ENCODE measurements at places on chromosomes 2 and 18.

DNA sequence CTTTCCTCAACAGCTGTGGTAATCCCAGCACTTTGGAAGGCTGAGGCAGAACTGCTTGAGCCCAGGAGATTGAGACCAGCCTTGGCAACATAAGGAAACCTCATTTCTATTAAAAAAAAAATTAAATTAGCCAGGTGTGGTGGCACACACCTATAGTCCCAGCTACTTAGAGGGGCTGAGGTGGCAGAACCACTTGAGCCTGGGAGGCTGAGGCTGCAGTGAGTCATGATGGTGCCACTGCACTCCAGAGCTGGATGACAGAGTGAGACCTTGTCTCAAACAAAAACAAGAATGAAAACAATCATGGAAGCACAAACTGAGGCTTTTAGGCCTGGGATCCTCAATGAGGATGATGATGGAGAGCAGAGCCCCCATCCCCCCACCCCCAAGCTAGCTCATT, 19.8 kb downstream of the GAREM1 start:
- DNase-seq: no peak

DNA sequence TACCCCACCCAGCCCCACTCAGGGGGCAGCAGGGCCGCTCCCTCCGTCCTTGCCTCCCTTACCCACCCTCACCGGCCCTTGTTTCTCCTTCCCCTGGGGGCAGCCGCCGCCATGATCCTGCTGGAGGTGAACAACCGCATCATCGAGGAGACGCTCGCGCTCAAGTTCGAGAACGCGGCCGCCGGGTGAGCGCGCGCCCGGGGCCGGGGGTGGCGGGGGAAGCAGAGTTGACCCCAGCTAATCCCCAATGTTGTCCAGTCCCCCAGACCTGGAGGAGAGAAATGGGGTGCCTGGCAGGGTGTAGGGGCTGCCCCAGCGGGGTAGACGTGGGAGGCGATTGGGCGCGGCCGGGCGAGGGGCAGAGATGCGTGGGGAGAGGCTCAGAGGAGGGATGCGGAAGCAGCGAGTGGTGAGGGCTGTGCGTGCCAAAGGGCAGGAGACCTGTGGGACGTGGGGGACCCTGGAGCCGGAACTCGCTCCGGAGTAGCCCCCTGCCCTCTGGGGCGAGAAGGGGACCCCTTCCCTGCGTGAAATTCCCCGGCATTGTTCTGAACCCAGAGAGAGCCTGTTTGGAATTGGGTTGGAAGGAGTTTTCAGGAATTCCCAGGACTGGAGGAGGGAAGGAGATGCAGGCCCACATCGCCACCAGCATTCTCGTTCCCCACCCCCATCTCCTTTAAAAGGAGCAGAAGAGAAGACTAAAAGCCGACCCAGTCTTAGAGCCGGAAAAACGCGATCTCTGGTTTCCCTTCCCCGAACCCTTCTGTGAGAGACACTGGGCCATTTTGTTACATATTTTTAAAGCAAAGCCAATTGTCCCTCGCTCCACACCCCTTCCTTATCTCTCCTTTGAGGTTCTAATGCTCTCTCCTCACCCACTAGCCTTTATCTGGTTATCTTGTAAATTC, 625 bp downstream of the ARPC2 start:
- DNase-seq: peak; percentile 66

DNA sequence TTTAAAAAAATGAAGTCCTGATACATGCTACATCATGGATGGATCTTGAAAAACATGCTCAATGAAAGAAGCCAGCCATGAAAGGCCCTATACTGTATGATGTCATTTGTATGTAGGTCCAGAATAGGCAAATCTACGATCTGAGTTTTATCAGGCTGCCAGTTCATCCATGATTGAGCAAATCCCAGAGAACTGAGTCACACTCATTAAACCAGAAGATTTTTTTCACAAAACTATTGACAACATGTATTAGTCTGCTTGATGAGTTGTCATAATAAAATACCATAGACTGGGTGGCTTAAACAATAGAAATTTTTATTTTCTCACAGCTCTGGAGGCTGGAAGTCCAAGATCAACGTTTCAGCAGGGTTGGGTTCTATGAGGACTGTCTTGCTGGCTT, 130.7 kb downstream of the MREG start:
- DNase-seq: no peak

GRCh38 chr2:171482308-171482707, 40.0 kb upstream of the CYBRD1 start:
- no peak for DNase-seq

GRCh38 chr2:150909090-150909489, 352.6 kb downstream of the RBM43 start:
- no peak for DNase-seq

DNA sequence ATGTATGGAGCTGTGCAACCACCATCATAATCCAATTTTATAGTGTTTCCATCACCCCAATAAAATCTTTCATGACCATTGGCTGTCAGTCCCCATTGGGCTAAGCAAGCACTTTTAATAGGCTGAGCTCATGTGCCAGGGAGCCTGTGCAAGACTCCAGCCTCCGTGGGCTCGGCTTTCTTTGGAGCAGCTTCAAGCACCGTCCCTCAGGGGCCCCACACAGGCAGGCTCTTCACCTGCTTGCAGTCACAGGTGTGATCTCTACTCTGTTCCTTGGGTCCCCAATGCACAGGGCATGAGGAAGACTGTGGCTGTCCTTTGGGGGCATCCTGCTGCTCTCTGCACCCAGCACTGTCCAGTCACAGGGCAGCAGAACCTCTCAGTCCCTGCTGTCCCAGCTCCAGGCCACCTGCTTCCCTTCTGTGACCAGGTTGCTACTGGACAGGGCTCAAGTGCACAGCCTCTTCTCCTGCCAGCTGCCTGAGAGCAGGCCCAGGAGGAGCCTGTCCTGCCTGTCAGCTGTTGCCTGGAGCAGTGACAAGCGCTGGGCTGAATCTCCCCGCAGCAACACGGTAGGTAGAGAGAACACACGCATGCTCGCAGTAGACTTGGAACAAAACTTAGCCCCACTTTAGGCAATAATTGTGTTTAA, 40.7 kb upstream of the TMEM131 start:
- no peak for DNase-seq

- DNase-seq: no peak
These were observed 21.1 kb upstream of the SLC9A4 start for GRCh38 chr2:102451968-102452367.

GRCh38 chr2:29064746-29065067, 9.6 kb downstream of the PCARE start:
- no peak for DNase-seq

- no peak for DNase-seq
These were observed 307.1 kb downstream of the GRB14 start for GRCh38 chr2:164314148-164314547.

DNA sequence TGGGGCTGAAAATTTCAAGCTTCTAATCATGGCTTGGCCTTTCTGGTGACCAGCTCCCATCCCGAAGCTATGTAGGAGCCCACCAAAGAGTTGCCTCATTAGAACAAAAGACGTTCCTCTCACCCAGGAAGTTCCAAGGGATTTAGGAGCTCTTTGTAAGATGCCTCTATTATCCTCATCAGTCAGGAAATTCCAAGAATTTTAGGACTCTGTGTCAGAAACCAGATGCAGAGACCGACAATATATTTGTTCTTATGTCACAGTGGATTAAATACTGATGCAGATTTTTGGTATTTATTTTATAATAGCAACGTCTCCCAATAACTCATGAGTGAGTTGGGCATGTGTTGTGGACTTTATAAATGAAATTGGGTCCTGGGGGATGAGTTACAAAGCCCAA, 91.8 kb upstream of the SKOR2 start:
- no peak for DNase-seq

DNA sequence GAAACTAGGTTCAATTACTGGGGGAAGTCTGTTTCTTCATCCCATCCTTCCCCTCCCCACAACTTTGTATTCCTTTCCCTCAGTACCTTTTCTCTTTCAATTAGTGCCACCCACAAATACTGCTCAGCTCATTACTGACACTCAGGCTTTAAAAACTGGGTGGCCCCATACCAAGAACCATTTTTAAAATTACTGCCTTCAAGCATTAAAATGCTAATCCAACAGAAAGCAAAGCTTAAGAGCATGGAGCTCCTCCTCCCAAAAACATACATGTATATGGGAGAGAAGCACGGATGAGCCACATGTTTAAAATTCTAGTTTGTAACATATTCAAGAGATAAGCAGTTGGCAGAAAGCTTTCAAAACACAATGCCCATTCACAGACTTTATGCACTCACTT, 44.0 kb downstream of the IRS1 start:
- no peak for DNase-seq

DNA sequence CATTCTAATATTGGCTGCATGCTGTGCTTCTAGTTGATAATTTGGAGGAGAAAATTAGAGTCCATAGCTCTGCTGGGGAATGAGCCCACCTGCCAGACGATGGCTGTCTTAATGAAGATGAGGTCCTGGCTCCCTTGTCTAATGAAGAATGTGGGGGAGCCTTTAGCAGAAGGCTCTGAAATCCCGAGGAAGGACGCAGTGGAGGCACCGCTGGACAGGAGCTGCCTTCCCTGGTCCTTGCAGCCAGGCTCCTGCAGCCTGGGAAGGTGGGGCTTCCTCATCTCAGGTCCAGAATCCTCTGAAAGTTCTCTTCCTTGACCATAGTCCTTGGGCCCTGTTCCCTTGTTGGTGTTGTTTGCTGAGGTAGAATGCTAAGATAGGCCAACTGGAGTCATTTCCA, 208.3 kb downstream of the AGAP1 start:
- no peak for DNase-seq

DNA sequence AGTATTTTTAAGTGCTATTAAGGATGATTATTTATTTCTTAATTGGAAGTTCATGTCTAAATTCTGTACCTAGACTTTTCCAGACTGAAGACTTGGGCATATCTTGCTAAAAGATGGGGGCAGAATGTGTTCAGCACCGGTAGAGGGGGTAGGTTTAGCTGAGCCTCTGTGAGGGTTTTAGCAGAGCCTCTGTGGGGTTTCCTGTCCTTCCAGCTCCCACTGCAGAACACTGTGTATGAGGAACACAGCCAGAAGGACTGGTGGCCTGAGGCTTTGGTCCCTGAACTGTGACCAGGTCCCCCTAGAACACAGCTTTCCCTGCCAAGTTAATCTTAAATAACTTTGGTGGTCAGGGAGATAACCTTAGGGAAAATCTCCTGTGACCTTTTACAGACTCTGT, 123.4 kb upstream of the EPC2 start:
- no peak for DNase-seq

DNA sequence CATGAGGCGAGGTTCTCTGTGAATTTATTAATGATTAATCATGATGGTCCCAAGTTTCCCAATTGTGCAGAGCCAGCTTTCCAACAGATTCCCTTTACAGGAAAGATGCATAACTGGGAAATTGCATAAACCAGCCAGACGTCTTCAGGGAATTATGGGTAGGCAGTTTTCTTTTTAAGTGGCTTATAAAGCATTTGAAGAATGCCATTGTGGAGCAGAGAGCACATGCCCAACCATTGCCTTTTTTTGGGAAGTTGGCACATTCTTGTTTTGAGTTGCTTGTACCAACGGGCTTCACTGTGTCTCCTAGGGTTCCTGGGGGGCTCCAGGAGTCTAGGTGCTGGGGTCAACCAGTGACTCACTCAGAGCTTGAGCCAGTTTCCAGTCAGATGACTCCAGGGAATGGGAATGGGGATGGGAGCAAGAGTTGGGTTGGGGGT, 231.7 kb upstream of the FOSL2 start:
- no peak for DNase-seq

GRCh38 chr2:177207101-177207500, 5.5 kb upstream of the HNRNPA3 start:
- no peak for DNase-seq

- DNase-seq: no peak
These were observed 117.2 kb downstream of the CMPK2 start for GRCh38 chr2:6748406-6749067.

- DNase-seq: no peak
These were observed 32.3 kb downstream of the MYO5B start for GRCh38 chr18:50162486-50163304.

GRCh38 chr2:77005522-77005921, 516.7 kb downstream of the LRRTM4 start:
- no peak for DNase-seq

DNA sequence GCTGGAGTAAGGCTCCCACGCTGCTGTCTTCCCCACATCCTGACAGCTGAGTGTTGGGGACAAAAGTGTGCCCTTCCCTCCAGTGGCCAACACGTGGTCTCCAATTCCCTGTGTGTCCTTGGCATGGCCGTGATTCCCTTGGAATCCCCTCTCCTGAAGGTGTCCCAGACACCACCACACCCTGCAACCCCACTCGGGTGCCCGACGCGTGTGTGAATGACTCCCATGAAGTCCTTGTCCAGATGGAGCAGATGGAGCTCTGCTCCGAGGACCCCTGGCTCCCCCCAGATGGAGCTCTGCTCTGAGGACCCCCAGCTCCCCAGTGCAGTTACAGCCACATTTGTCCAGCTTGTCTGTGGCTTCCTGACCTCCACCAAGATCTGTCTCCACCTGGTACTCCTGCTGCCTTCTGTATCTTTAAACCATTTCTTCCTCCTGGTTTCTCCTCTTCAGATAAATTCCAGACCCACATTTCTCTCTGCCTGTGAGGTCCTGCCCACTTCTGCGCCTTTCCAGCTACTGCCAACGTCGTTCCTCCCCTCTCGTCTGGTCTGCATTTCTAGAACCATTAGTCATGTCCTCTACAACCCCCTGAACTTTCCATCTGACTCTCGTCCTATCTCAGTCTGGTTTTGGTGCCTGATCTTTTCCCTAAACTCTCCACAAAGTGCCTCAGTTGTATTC, 86.8 kb upstream of the PXDN start:
- DNase-seq: no peak

- DNase-seq: no peak
These were observed 95.4 kb downstream of the CTAGE1 start for GRCh38 chr18:22322243-22322691.

DNA sequence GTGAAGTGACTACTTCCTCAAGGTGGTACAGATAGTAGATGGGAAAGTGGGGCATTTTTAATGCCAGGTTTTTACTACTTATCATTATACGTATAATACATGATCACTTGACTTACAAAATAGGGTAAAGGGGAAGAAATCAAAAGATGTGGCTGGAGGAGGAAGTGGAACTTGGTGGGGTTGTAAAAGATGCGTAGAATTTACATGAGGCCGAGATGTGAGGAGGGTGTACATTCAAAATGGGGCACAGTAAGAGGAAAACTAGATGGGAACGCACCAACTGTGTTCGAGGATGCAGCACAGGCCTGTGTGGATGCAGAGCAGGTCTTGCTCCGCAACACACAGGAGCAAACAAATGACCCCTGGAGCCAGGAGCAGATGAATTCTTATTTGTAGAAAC, 403.3 kb downstream of the TXNL1 start:
- DNase-seq: no peak

- DNase-seq: peak; percentile 93
These were observed at the start of gene D2HGDH for GRCh38 chr2:241734467-241735208. Gene D2HGDH (plus strand): TSS chr2:241734630. CDS start chr2:241735225, 595 bp downstream.

DNA sequence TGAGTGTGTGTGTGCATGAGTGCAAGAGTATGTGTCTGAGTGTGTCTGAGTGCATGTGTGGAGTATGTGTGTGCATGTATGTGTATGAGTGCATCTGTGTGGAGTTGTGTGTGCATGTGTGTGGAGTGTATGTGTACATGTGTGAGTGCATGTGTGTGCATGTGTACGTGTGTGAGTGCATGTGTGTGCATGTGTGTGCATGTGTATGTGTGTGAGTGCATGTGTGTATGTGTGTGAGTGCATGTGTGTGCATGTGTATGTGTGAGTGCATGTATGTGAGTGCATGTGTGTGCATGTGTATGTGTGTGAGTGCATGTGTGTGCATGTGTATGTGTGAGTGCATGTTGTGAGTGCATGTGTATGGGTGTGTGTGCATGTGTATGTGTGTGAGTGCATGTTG, 23.7 kb downstream of the TOGARAM2 start:
- DNase-seq: no peak

Data from stimulated activated CD4-positive, alpha-beta T cell treated with anti-CD3 and anti-CD28 coated beads, Interleukin-15, amount 100 ng/mL, for 48 hours (primary cell).